ENCODE measurements at places on chromosomes 2 and 18.

GRCh38 chr2:3198119-3198518 is 179.5 kb downstream of the EIPR1 start:
- DNase-seq, result peak; percentile 59

GRCh38 chr18:23568281-23569138 is 17.8 kb downstream of the NPC1 start:
- DNase-seq, result no peak

- DNase-seq, result no peak
Measured at GRCh38 chr18:3157606-3158005, 62.2 kb downstream of the MYOM1 start.

- no peak for DNase-seq
Measured at GRCh38 chr18:65287652-65288051, 463.2 kb upstream of the CDH7 start.

GRCh38 chr2:214543386-214543955 is 132.6 kb downstream of the VWC2L start:
- no peak for DNase-seq

GRCh38 chr2:225668606-225669266 is 269.2 kb downstream of the NYAP2 start:
- DNase-seq, result peak; percentile 14

GRCh38 chr2:65991381-65992197 is 443.3 kb upstream of the MEIS1 start:
- no peak for DNase-seq

GRCh38 chr18:32021756-32022564 is 3.3 kb downstream of the RNF125 start:
- no peak for DNase-seq

DNA sequence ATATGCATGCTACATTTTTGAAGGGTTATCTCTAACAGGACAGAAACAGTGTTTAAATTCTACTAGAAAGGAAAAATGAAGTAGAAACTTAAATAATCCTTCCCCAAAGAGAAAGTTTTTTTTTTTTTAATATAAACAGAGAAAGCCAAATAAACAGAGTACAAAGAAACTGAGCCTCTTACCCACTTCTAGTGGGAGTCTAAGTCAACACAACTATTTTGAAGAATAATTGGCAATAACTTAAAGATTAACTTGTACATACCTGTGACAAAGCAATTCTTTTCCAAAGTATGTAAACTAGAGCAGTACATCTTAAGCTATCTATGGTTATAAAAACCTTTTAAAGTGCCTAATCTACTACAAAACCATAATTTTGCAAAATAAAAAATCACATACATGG is 224.7 kb downstream of the KCNH7 start:
- DNase-seq, result no peak

- no peak for DNase-seq
Measured at GRCh38 chr2:5946225-5947115, 254.3 kb downstream of the SOX11 start.

GRCh38 chr2:234611209-234611608 is 114.3 kb upstream of the ARL4C start:
- peak; percentile 8 for DNase-seq

DNA sequence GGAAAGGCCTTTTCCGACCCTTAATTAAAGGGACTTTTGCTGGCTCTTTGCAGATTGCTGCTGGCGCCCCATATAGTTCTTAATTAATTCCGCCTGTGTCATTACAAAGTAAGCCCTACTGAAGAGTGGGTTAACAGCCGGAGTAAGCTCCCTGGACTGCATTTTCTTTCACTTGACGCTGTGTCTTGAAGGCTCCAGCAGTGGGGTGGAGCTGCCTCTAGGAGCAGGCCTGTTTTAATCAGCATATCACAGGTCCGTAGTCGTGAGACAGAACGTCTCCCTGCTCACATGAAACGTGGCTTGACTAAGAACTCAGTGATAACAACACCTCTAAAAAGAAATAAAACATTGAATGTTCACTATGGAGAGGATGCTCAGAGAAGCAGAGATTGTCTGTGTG is 329.9 kb upstream of the RAB12 start:
- no peak for DNase-seq

- DNase-seq, result no peak
Measured at GRCh38 chr2:134532537-134532936, 186.3 kb downstream of the TMEM163 start.

- DNase-seq, result no peak
Measured at GRCh38 chr2:95552911-95553310, 38.9 kb upstream of the TRIM43 start.

DNA sequence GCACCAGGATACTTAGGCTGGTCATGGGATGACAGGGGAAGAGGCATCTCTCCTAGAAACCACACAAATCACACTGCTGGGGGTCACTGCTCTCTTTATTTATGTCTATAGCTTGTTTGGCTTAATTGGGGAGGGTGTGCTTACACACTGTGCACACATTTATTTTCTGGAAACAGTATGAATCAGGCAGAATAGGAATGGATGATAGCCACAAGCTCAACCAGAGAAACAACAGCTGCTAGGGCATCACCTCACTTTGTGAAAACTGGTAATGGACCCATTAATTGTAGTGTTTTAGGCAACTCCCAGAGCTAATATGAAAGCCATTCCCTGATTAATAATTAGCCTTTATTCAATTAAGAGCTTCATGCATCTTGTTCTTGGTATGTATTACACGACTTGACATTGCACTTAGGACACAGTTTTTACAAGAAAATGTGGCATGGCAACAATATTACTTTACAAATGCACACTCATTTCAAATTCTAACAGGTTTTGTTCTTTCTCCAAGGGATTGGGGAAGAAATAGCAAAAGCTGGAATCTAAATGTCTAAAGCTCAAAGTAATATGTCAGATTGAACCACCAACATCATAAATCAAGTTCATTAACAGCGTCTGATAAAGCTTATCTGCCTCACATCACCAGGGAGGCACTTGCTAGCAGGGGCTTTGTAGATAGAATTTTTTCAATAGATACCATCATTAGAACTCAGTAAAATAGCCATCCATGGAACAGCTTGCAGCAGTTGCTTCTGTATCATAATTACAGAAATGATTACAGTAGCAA is 361.9 kb upstream of the FSHR start:
- no peak for DNase-seq

- peak; percentile 25 for DNase-seq
Measured at GRCh38 chr2:28716265-28716865, 35.3 kb upstream of the PPP1CB start.

- no peak for DNase-seq
Measured at GRCh38 chr2:104944495-104944894, 90.6 kb downstream of the POU3F3 start.

- DNase-seq, result peak; percentile 18
Measured at GRCh38 chr2:26412091-26412673, 10.5 kb downstream of the DRC1 start.

GRCh38 chr2:118580651-118581050 is 266.8 kb downstream of the EN1 start:
- no peak for DNase-seq

DNA sequence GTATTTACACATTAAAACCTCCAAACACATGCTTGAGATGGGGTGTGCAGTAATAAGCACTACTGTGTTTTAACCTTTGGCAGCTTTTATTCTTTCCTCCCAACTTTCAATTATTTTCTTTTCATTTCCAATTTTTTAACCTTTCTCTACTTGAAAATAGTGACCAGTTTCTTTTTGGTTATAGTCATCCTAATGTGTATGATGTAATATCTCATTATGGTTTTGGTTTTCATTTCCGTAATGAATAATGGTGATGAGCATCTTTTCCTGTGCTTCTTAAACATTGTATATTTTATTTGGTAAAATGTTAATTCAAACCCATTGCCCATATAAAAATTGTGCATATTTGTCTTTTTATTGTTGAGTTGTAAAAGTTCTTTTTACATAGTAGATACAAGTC is 103.5 kb downstream of the BMPR2 start:
- DNase-seq, result no peak

GRCh38 chr2:9331704-9332103 is 91.6 kb downstream of the ITGB1BP1 start:
- DNase-seq, result no peak

- DNase-seq, result peak; percentile 10
Measured at GRCh38 chr18:26307161-26307773, 81.0 kb downstream of the TAF4B start.

- no peak for DNase-seq
Measured at GRCh38 chr2:59665021-59665420, 888.4 kb downstream of the BCL11A start.

DNA sequence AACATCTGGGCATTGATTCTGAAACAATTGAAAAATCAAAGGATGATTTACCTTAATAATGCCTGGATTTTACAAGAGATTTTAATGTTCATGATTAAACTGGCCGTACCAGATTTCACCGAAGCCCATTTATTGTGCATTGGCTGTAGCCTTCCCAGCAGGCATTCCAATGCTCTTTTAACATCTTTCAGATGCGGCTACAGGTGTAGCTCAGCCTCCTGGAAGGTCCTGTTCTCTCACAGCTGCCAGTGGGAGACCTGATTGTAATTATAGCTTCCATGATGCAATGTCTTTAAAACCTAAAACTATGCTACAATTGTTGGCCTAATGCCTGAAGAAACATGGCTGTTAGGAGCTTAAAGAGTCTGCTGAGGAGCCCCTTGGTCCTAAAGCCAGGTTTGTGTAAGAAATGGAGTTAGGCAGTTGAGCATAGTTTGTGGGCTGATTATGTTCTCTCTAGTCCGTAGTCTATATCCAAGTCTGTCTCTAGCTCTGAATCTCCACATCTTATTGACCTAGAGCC is 147.4 kb downstream of the CERS6 start:
- no peak for DNase-seq

DNA sequence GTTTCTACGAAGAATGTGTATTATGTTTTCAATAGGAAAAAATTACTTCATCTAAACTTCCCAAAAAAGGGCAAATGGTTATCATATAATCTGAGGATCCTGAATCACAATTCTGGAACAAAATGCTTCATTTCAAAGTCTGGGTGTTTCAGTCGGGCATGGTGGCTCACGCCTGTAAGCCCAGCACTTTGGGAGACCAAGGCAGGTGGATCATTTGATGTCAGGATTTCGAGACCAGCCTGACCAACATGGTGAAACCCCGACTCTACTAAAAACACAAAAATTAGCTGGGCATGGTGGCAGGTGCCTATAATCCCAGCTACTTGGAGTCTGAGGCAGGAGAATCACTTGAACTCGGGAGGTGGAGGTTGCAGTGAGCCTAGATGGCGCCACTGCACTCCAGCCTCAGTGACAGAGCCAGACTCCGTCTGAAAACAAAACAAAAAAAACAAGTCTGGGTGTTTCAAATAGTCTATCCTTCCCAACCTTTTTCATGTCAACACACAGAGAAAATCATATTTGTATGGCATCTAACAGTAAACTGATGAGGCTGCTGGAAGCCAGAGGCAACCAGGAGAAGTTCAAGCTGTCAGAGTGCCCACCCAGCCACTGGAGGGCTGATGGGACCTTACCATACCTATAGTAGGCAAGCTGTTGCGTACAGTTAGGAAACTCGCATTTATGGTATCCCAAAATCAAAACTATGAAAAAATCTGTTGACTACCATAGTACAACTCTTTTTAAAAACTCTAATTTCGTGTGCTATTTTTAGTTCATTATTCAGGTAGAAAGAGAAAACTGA is 14.6 kb downstream of the NBAS start:
- DNase-seq, result peak; percentile 18

DNA sequence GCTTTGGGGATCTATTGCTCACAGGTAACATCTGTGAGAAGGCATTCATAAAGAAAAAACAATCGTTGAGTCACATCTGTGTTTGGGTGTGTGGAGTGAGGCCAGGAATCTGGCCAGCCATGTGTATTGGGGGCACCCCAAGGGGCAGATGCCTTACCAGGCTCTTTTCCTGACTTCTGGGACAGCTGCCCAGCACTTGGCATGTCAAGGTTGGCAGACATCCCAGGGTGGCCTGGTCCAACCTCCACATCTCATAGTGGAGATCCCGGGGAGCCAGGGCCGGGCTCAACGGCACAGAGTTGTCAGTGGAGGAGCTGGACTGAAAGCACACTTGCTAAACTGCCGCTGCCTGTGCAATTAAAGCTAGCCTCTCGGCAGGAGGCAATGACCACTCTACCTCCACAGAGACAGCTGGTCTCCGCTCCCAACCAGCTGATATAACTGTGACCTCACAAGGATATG is 75.3 kb upstream of the MGAT4A start:
- DNase-seq, result no peak

DNA sequence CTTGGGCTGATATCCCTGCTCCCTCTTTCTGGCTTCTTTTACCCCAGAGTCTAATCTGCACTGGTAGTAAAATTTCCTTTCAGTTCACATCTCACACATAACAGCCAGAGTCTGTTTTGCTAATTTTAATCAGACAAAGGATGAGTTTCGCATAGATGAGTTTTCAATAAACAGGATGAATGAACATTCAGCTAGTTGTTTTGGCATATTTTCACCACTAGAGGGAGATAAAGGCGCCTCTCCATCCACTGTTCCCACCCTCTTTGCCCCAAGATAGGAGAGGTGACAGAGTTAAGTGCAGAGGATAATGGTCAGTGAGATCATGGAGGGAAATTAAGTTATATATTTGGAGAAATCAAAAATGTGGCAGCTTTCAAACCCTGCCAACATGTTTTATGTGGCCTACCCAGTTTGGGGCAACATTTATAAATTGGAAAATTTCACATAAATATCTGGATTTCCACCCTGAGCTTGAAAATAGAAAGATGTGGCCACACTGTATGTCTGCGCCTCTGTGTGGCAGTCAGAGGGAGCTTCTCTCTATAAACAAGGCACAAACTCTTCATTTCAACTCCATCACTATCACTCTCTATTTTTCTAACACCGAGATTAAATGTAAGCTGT is 48.5 kb upstream of the DTNA start:
- no peak for DNase-seq

GRCh38 chr18:30730915-30731314 is 311.6 kb downstream of the DSC3 start:
- DNase-seq, result no peak

DNA sequence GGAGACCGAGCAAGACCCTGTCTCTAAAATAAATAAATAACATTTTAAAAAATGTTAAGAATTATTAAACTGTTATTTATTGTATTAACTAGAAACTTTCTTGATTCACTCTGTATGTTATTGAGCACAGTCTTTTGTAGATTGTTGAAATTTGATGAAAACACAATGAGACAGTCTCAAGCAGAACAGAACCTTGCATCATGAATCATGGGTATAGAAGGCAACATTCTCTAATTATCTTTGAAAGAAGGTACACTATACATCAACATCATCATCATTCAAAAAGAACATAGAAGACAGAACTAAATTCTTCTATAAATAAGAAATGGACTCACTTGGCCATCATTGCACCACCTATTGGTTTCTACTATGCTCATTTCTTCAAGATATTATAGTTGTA is 67.7 kb downstream of the SLC8A1 start:
- no peak for DNase-seq
